ENCODE measurements at places on chromosomes 13 and 19.

DNA sequence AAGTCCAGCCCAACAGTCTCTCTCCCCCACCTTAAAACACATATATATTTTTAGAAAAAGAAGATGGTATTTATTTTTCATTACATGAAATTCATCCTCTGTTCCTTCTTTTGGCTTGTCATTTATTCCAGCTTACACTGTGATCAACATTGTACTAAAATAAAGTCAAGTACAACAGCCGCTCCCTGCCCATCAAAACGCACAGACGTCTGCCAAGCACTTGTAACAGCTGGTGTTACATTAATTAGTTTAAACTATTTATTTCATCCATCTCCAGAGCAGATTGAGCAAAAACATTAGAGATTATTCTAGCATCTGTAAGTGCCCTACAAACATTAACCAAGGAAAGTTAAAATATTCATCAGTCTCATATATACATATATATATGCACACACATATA, 350.5 kb downstream of the DACH1 start:
- H3K4me3 ChIP-seq = no peak overlapping the region
- no peaks in the 10 kb centered on the region for H3K27me3 ChIP-seq
- H3K36me3 ChIP-seq = no peaks in the 10 kb centered on the region
- no peak overlapping the region for H3K27ac ChIP-seq
- DNase-seq = no peak
- no peaks in the 10 kb centered on the region for H3K4me1 ChIP-seq

DNA sequence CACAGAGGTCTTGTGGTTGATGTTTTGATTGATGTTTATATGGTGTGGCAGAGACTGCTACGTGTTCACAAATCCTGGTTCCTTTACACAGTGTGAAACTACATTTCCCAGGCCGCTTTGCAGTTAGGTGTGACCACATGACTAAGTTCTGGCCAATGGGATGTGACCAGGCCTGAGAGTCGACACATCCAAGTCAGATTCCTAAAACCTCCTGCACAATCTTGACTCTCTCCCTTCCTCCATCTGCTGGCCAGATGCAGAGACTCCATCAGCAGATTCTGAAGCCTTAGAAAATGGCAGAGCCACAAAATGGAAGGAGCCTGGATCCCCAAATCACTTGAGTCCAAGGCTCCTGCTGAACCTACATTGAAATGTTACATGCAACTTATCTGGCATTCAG, 12.6 kb downstream of the CD37 start:
- peak; percentile 52 for DNase-seq
- no peaks in the 10 kb centered on the region for H3K27me3 ChIP-seq
- H3K27ac ChIP-seq = no peak overlapping the region
- no peak overlapping the region for H3K4me3 ChIP-seq
- H3K4me1 ChIP-seq = no peaks in the 10 kb centered on the region
- peaks cover 58% of the 10 kb centered on the region for H3K36me3 ChIP-seq

GRCh38 chr19:48877855-48878195, 5.6 kb downstream of the PPP1R15A start:
- no peak overlapping the region for H3K27ac ChIP-seq
- H3K27me3 ChIP-seq = no peaks in the 10 kb centered on the region
- no peak for DNase-seq
- peaks cover 35% of the 10 kb centered on the region for H3K36me3 ChIP-seq

GRCh38 chr19:2711172-2711874, 8.8 kb upstream of the GNG7 start:
- no peak overlapping the region for H3K4me3 ChIP-seq
- no peak overlapping the region for H3K27ac ChIP-seq
- H3K27me3 ChIP-seq = no peaks in the 10 kb centered on the region
- no peak for DNase-seq
- H3K4me1 ChIP-seq = no peaks in the 10 kb centered on the region

- no peaks in the 10 kb centered on the region for H3K4me1 ChIP-seq
- no peaks in the 10 kb centered on the region for H3K27me3 ChIP-seq
- no peaks in the 10 kb centered on the region for H3K36me3 ChIP-seq
Measured at GRCh38 chr13:41028051-41028450, 8.9 kb upstream of the ELF1 start.

DNA sequence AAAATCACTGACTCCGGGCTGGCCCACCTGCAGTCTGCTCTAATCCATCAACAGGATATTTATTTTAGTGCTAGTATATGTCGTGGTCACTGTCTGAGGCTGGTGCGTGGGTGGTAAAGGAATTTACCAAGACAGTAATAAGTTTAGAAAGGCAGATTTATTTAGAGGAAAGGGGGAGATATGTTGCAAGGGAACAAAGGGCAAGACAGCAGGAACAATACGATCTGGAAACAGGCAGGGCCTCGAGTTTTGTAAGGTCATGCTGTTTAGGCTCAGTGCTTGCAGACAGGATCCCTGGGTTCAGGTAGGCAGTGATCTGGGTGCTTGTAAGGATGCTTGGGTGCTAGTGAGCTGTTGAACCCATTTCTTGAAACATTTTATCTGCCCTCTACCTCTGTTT, 748.2 kb upstream of the SLITRK5 start:
- no peak overlapping the region for H3K27ac ChIP-seq
- no peaks in the 10 kb centered on the region for H3K27me3 ChIP-seq
- no peaks in the 10 kb centered on the region for H3K36me3 ChIP-seq
- no peak for DNase-seq
- H3K4me1 ChIP-seq = no peaks in the 10 kb centered on the region

GRCh38 chr19:17289489-17289888, 7.8 kb downstream of the ANKLE1 start:
- no peak overlapping the region for H3K27ac ChIP-seq
- no peaks in the 10 kb centered on the region for H3K36me3 ChIP-seq
- H3K4me1 ChIP-seq = no peaks in the 10 kb centered on the region
- peak; percentile 68 for DNase-seq
- no peak overlapping the region for H3K4me3 ChIP-seq

DNA sequence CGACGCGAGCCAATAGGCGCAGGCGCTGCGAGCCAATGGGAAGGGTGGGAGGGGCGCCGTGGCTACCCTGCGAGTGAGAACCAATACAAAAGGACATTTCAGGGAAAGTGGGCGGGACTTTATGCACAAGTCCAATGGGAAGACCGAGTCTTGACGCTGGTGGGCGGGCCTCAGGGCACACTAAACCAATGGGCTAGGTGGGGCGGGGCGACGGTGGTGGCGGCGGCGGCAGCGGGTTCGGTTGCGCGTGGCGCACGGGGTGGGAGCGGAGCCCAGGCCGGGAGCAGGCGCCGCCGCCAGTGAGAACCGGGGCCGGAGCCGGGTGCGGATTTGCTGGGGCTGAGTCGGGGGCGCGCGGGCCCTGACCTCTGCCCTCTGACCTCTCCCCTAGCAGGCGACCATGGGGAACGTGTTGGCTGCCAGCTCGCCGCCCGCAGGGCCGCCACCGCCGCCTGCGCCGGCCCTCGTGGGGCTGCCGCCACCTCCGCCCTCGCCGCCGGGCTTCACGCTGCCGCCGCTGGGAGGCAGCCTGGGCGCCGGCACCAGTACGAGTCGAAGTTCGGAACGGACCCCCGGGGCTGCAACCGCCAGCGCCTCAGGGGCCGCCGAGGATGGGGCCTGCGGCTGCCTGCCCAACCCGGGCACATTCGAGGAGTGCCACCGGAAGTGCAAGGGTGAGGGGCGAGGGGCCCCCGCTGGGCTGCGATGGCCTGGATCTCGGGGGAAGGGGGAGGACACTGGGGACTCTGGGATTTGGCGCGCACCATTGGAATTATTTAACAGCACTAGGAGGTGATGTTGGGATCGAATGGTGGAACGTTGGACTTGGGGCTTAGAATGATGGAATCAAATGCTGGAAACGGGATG, at the start of gene TOMM40:
Gene TOMM40, plus strand, starts transcription at position 239 of the 867 bp plus-strand sequence. Its CDS starts 162 bp downstream, at position 401.
- H3K27me3 ChIP-seq = no peaks in the 10 kb centered on the region
- H3K27ac ChIP-seq = peak within 1 kb of the TSS; percentile 96
- peaks cover 4% of the 10 kb centered on the region for H3K4me1 ChIP-seq
- peaks cover 14% of the 10 kb centered on the region for H3K36me3 ChIP-seq

DNA sequence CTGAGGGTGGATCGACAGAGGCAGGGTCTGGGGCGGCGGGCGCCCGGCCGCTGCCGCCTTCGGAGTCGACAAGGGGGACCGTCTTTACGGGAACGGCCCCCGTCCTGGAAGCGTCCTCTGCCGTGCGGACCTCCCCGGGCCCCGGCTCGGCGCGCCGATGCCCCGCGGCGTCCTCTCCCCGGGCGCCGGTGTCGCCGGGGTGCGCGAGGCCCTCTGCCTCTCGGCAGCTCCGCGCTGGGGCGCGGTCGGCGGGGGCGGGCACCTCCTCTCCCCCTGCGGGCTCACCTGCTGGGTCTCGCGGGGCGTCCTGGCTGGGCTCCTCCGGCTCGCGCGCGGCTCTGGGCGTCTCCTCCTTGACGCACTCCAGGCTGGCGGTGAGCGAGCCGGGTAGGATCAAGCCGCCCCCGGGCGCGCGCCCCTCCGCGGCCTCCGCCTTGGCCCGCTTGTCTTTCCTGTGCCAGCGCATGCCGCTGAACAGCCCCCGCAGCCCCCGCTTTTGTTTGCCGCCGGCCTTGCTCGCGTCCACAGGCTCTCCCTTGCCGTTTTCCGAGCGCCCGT, 1.5 kb downstream of the AMER2 start:
- no peak overlapping the region for H3K27ac ChIP-seq
- H3K27me3 ChIP-seq = peaks cover 7% of the 10 kb centered on the region
- no peaks in the 10 kb centered on the region for H3K36me3 ChIP-seq
- H3K4me1 ChIP-seq = peaks cover 4% of the 10 kb centered on the region
- peak; percentile 18 for DNase-seq

- no peak for DNase-seq
- no peaks in the 10 kb centered on the region for H3K27me3 ChIP-seq
- H3K4me3 ChIP-seq = no peak overlapping the region
- H3K27ac ChIP-seq = no peak overlapping the region
- H3K4me1 ChIP-seq = no peaks in the 10 kb centered on the region
- no peaks in the 10 kb centered on the region for H3K36me3 ChIP-seq
Measured at GRCh38 chr13:62875118-62875640, 1459.5 kb upstream of the PCDH20 start.

DNA sequence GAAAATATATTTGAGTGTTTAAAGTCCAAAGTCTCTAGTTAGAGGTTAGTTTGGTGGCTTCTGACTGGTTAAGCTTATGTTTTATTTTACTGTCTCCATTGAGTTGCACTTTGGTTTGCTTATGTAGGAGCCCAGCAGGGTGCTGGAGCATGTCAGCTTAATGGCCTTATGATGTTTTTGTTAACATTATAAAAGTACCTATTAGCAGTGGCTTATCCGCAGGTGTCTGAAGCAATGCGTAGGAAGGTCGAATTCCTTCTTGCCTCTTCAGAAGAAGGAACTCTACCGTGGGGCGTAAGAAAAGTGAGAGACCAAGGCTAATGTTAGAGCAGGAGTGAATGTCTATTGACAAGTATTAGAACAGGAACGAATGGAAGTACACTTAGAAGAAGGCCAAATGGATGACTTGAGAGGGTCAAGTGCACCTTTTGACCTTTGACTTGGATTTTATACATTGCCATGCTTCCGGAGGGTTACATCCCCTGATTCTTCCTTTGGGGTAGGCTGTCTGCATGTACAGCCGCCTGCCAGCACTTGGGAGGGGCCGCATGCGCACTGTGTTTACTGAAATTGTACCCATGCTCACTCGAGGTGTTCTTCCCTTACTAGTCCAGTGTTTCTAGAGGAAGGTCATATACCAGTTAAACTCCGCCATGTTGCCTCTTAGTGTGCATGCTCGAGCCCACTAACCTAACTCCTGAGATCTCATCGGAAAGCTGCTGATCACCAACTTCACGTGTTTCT, 793.9 kb upstream of the PCDH9 start:
- H3K27me3 ChIP-seq = no peaks in the 10 kb centered on the region
- no peaks in the 10 kb centered on the region for H3K36me3 ChIP-seq
- H3K4me1 ChIP-seq = no peaks in the 10 kb centered on the region
- H3K27ac ChIP-seq = no peak overlapping the region

GRCh38 chr13:99124794-99125316, 75.8 kb upstream of the UBAC2 start:
- no peaks in the 10 kb centered on the region for H3K4me1 ChIP-seq
- no peaks in the 10 kb centered on the region for H3K36me3 ChIP-seq
- H3K27ac ChIP-seq = no peak overlapping the region
- H3K4me3 ChIP-seq = no peak overlapping the region
- H3K27me3 ChIP-seq = no peaks in the 10 kb centered on the region

- no peak overlapping the region for H3K27ac ChIP-seq
- H3K36me3 ChIP-seq = peaks cover 55% of the 10 kb centered on the region
- no peaks in the 10 kb centered on the region for H3K27me3 ChIP-seq
- no peaks in the 10 kb centered on the region for H3K4me1 ChIP-seq
- no peak overlapping the region for H3K4me3 ChIP-seq
Measured at GRCh38 chr19:35162471-35163326, 8.2 kb downstream of the FXYD5 start.

GRCh38 chr19:1674293-1674679, 21.9 kb upstream of the TCF3 start:
- H3K27ac ChIP-seq = no peak overlapping the region
- peaks cover 21% of the 10 kb centered on the region for H3K27me3 ChIP-seq
- no peaks in the 10 kb centered on the region for H3K4me1 ChIP-seq
- H3K4me3 ChIP-seq = no peak overlapping the region

- no peak for DNase-seq
- H3K4me3 ChIP-seq = no peak overlapping the region
- H3K4me1 ChIP-seq = no peaks in the 10 kb centered on the region
- no peaks in the 10 kb centered on the region for H3K27me3 ChIP-seq
- H3K36me3 ChIP-seq = no peaks in the 10 kb centered on the region
- no peak overlapping the region for H3K27ac ChIP-seq
Measured at GRCh38 chr13:31801088-31801487, 61.8 kb downstream of the RXFP2 start.
